CD4-positive, alpha-beta T cell treated with Interleukin-6 at 100 ng/mL for 8 hours (primary cell): ENCODE measurements at places on chromosomes 5 and 9.

DNA sequence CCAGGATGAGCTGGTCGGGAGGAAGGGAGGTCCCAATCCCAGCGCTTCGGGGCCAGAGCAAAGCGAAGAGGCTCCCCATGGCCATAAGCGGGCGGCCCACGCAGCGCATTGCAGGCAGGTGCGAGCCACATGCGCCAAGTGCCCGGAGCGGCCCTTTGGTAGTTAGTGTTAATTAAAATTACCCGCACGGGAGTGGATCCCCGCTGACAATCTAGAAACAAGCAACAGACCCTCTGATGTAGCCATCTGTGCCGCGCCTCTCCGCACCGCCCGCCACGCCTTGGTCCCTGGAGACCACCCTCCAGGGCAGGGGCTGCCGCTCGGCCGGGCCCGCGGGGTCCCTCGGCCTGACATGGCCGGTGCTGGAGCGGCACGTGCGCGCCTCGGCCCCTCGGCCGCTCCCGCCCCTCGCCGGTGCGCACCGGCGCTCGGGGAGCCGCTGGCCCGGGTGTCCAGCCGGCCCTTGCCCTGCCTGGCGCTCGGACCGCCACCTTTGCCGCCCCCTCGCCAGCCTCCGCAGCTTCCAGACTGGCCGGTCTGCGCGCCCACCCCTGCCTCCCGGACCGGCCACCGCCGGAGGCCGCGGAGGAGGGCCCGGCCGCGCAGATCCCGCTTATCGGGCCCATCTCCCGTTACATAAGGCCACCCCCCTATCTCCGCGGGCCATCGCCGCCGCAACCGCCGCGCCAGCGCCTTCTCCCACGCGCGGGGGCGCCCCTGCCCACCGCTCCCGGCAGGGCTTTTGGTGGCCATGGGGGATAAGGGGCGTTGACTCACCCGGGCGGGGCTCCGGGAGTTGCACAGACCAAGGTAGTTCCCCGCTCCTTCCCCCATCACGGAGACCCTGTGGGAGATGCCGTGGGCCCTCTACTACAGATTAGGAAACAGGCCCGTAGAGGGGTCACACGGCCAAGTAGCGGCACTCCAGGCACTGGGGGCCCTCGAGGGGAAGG lies 1.9 kb upstream of the IL13 start:
- no peak for DNase-seq

DNA sequence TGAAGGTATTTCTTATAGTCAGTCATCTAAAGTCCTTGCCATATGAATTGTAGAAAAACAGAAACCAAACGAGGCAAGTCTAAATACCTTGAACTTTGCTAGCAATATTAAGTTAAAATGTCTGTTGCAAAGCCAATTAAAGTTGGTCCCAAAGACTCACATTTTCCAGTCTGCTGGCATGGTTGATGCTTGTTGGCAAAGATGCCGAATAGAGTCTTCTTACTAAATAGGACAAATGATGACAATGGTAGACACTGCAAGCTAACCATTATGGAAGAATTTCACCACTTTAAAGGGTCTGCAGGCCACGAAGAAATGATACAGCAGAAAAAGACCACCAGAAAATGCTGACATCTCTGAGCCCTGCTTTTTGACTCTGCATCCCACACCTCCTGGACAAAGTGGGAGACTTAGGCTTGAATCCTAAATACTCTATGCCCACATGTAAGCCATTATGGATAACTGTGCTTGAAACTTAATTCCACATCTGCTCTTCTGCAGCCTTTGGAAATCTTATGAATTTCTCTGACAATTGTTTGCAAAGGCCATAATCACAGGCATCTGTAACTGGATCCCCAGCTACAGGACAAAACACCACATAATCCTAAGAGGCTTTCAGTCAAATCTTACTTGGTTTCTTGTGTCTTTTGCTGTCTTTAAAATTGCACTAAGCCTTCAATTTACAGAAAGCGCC lies 61.3 kb downstream of the LHFPL2 start:
- no peak for DNase-seq

- DNase-seq = no peak
Measured at GRCh38 chr5:175724314-175725275, 66.7 kb downstream of the HRH2 start.

- DNase-seq = no peak
Measured at GRCh38 chr5:114391321-114391720, 29.5 kb downstream of the KCNN2 start.

DNA sequence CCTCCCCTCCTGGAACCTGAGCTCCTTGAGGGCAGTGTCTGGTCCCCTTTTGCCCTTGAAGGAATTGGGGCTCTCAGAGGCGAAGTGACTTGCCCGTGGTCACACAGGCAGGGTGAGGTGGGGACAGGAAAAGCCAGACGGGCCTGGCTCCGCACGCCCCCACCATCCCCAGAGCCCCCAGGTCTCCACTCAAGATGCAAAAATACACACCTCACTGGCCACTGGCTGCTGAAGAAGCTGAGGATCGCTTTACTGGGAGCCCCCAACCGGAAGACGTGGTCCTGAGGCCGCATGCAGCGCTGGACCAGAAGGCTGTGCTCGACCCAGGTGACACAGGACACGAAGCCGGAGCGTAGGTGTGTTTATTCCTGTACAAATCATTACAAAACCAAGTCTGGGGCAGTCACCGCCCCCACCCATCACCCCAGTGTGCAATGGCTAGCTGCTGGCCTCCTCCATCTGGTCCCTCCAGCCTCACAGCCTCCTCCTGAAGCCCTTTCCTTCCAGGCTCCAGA lies 7.6 kb upstream of the AK1 start:
- DNase-seq = no peak

DNA sequence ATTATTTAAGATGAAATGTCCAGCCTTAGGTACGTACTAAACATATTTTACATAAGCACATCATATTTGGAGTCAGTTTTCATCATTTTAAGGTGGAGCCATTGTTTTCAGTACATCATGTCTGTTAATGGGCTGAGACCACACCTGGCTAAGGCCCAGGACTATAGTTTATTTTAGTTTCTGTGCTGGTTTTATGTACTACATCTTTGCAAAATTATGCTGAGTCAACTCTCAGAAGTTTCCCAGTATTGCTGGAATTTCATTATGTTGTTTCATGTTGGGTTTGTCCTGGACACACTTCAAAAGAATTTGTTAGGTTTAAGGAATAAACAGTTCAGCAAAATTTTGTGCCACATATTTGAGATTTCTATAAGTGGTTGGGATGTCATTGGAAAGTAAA lies 171.2 kb downstream of the CCDC171 start:
- DNase-seq = no peak

- DNase-seq = no peak
Measured at GRCh38 chr5:96079075-96079474, 117.4 kb upstream of the ELL2 start.

- no peak for DNase-seq
Measured at GRCh38 chr9:85038061-85038460, 368.5 kb downstream of the NTRK2 start.

GRCh38 chr5:140310434-140310833 lies 7.5 kb upstream of the PFDN1 start:
- DNase-seq = no peak
